NCI-H345 (cell line): ENCODE measurements at places on chromosomes 6 and 20.

GRCh38 chr20:19018881-19019280 lies 193.6 kb upstream of the SLC24A3 start:
- DNase-seq, result no peak

DNA sequence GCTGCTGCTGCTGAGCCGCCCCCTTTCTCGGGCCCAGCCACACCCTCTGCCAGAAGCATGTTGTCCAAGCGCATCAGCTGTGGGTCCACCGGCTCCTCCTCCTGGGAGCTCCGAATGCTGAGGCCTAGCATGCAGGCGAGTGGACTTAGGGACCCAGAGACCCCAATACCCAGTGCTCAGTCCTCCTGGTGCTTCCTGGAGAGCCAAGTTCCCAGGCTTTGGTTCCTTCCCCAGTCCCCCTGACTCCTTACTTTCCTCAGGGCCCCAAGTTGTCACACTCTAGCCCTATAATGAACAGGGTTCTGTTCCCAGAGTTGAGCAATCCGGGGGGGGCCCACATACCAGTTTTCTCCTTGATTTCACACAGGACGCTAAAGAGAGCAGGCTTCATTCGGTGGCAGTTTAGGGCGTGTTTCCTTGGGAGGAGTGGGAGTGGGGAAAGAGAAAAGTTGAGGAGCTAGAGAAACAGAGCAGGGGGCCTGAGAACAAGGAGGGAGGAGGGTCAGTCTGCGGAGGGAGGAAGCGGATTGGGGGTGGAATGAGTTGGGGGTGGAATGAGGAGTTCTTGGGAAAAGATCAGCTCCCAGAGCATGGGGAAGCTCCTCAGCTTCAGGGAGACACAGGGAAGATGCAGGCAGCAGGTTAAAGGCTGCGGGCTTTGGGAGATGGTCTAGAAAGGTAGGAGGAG lies 1.5 kb downstream of the PBX2 start:
- no peak for DNase-seq

- no peak for DNase-seq
Measured at GRCh38 chr6:70666706-70667105, 977 bp upstream of the SMAP1 start.

DNA sequence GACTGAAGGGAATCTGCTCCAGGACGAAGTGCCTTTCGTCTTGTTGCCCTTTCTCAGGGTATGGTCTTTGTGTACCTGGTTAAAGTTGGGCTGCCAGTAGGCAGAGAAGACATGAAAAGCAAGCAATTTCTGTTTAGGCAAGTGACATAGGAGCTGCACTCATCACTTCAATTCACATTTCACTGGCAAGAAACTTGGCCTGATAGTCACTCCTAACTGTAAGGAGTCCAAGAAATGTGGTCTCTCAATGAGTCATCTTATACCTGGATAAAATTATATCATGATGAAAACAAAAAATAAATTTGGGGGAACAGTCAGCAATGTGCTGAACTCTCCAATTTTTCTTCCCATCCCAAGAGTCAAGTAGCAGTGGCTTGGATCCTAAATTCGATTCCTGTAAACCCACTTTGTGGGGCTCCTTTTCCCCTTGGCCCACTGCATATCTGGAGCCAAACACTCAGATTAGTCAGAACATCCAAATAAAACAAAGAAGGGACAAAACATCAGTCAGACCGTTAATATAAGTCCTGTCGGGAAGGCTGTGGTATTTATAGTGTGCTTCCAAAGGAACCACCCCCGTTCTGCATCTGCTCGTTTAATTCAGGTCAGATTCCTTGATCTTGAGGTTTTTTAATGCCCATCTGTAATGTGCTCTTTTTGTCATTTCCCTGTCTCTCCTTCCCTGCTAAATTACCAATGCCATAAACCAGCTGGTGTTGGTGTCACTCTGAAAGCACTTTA lies 5.0 kb upstream of the GABRR1 start:
- DNase-seq, result no peak

- DNase-seq, result no peak
Measured at GRCh38 chr6:54891536-54891935, 45.0 kb downstream of the FAM83B start.

- no peak for DNase-seq
Measured at GRCh38 chr6:133610971-133611370, 277.9 kb upstream of the TCF21 start.

- no peak for DNase-seq
Measured at GRCh38 chr6:118668761-118669385, 17.5 kb upstream of the CEP85L start.

DNA sequence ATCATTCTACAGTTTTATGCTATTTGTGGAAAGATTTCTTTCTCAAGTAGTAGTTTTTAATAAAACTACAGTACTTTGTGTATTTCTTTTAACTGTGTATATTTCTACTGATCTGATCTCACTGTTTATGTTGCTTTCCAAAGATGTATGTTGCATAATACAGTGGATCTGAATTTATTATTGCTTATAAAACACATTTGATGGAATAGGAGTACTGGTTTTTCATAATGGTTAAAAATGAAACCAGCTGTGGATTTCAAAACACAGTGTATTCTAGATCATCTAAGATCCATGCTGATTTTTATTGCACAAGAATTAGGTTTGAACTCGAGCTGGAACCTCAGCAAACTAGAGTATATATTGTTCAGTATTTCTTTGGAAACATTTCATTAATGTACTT lies 8.0 kb downstream of the NKX2-4 start:
- DNase-seq, result no peak

DNA sequence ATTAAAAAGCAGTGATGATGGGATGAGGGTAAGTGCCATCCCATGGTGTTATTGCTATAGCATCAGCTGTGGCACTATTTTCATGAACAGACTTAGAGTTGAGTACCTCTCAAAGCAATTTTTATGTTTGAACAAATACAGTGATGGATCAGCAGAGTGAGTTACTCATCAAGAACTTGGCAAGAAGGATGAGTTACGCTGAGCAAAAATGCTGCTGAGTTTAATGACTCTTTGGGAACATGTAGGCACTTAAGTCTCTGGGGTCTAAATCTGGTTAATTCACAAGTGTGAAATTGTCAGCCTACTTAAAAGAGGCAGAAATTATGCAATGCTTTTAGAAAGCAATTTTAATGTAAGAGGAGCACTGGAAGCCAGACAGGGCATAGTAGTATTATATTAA lies 78.5 kb upstream of the AHI1 start:
- DNase-seq, result peak; percentile 10

DNA sequence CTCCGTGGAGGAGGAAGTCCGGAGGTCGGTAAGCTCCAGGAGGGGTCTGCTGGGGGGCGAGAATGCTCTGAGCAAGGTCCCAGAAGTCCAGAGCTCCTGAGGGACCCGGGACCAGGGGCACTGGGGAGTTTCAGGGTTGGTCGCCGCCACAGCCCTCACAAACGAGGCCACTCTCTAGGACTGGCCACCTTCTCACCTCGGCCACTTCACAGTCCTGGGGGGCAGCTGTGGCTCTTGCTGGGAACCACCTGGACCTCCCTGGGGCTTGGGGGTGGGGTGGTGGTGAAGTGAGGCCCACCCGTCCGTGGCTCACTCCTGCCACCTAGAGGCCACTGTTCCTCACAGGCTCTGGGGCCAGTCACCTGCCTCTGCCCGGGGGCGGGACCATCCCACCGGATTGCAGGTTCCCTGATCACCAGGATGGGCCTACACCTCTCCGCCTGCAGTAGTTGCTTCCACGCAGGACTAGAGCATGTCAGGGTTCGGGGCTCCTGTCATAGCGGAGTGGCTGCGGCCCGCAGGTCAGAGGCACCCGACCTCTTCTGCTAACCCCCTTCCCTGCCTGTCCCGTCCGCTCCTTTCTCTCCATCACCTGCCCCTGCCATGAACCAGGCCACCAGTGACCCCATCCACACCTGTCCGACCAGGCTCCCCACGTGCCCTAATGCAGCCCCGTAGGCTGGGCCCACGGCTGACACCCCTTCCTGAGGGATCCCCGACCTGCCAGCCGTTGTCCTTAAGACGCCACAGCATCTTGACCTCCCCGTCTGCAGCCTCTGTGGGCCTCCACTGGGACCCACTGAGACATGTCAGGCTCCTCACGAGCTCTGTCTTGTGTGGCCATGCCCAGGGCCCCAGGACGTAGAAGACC lies 5.1 kb upstream of the TCEA2 start:
- peak; percentile 70 for DNase-seq

DNA sequence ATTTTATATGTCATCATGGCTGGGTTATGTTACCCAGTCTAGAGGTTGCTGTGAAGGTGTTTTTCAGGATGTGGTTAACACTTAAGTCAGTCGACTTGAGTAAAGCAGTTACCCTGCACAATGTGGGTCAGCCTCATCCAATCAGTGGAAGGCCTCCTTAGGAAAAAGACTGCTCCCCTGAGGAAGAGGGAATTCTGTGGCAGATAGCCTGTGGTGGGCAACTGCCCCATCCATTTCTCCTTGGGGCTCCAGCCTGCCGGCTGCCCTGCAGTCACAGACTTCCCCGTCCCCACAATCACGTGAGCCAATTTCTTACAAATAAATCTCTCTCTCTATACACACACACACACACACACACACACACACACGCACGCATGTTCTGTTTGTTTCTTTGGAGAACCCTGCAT lies 34.5 kb upstream of the MPC1 start:
- DNase-seq, result no peak

DNA sequence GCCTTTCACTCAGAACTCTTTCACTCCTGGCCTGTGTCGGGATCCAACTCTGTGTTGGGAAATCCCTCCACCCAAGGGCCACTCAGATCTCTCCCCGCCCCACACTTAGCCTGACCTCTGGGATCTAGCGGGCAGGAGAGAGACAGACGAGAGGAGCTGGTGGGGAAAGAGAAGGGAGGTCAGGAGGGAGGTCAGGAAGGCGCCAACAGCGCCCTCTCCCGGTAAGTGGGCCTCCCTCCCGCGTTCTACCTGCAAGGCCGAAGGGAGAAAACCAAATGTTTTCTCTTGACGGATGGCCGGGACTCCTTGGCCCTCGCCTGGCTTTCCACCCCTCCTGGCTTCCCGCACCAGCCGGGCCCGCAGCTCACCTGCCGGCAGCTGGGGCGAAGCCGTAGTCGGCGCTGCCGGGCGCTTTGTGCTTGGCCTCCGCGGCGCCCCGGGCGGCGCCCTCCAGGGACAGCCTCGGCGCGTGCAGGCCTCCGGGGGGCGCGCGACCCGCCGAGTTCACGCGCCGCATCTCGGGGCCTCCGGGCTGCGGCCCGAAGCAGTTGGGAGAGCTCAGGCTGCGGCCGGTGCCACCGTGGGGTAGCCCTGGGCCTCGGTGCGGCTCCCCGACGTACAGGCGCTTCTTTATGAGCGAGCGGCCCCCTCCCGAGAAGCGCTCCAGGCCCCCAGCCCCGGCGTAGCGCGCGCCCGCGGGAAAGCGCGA lies 38.2 kb downstream of the C6orf132 start:
- DNase-seq, result no peak

DNA sequence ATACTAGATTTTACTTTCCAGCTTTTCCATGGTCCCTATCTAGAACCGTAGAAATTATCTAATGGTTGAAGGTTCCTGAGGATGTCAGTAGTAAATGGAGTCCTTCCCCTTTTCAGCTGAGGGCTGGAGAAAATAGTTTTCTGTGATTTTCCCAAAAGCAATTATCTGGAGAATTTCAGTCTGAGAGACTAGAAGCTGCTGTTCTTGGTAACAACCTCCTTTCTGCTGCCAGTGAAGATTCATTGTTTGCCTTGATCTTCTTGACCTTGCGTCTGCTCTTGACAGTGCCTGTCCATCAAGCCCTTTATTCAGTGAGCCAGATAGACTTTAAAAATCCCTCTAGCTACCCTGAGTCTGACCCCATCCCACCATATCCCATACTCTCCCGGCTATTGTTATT lies 73.1 kb downstream of the PHACTR2 start:
- DNase-seq, result no peak

DNA sequence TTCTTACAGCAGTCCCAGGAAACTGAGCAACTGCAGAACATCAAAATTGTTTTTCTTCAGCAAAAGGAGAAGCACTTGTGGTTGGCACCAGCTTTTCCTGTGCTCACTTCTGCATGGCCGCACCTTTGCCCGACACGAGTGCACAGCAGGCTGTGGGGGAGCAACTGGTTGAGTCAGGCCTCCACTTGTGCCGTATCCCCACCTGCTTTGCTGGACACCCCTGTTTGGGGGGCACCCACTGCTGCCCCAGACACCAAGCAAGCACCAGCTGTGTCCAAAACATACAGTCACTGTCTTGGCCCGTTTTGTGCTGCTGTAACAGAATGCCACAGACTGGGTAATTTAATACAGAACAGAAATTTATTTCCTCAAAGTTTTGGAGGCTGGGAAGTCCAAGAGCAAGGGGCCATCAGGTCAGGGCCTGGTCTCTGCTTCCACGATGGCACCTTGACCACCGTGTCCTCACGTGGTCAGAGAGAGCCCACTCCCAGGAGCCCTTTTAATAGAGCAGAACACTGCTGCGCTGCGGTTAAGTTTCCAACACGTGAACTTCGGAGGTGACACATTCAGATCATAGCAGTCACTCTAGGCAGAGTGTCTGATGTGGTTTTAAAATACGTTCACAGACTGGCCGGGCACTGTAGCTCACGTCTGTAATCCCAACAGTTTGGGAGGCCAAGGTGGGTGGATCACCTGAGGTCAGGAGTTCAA lies 8.7 kb upstream of the GMEB2 start:
- no peak for DNase-seq

- no peak for DNase-seq
Measured at GRCh38 chr6:44524476-44525227, 137.1 kb downstream of the CDC5L start.

DNA sequence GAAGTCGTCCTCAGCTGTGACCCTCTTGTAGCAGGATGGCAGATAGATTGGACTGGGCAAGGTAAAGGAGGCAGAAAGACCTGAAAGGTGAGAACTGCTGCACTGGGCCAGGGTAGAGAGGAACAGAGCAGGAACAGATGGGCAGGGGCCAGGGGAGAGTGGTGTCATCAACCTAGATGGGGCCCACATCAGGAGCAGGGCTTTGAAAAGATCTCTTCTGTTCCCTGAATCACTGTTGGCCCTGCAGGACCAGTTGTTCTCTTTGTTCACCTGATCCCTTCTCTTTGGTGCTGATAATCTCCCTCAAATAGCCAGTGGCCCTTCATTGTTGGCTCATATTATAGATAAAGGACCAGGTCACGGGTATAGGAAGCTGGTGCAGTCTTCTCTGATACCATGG lies 59.9 kb downstream of the DTD1 start:
- DNase-seq, result no peak

DNA sequence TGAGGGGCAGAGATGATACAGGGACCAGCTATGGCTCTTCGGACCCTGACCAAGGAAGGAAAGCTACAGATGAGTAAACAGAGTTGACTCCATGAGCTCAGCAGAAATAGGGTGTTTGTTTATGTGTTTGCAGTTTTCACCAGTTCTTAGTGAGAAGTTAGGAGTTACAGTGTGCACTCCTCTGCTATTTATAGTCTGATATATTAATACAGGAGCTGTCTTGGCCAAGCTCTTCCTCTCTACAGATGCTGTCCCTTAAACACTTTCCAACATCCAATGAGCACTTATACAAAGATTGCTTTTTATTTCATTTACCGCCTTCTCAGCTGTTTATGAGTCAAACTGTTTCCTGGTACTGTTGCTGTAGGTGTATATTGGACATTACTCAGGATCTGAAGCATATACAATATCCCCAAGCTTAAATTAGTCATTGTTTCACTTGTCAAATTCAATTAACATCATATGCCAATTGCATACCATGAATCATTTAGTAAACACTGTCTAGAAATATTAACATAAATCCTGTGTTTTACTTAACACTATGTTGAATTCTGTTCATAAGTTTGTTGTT lies 618.0 kb downstream of the PRKN start:
- no peak for DNase-seq

GRCh38 chr6:99427988-99428387 lies 2.9 kb upstream of the PNISR start:
- DNase-seq, result no peak

GRCh38 chr20:23565503-23566045 lies 2.7 kb downstream of the CST9L start:
- DNase-seq, result no peak
